GM23338 (cell line): ENCODE measurements at places on chromosomes 7 and 10.

DNA sequence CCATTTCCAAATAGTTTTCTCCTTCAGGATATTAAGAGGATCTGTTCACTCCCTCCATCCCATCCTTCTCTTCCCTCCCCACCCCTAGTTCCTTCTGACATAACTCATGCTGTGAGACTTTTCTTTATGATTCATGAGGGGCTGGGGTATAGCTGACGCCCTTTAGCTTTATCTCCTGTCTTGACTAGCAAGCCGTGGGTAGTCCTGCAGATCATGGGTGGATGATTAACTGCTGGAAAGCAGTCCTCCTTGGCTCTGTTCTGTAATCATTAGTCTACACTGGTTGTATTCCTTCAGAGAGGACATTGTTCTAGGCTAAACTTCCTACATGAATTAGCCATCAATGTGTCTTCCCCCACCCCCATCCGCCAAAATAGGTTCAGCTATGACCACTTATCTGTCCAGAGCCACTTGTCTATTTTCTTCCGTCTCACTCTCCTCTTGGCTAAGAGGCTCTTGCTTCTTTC, 135.4 kb downstream of the LRRC4 start:
- DNase-seq, result no peak

GRCh38 chr10:70759781-70760180, 25.4 kb downstream of the TBATA start:
- DNase-seq, result peak; percentile 12

- no peak for DNase-seq
Observed at GRCh38 chr10:91487911-91488582, 77.9 kb downstream of the HECTD2 start.

GRCh38 chr10:75935650-75936400, 504.4 kb downstream of the LRMDA start:
- no peak for DNase-seq

GRCh38 chr7:156527458-156527890, 113.1 kb upstream of the RNF32 start:
- DNase-seq, result no peak

GRCh38 chr10:13271552-13272163, 28.2 kb downstream of the PHYH start:
- DNase-seq, result peak; percentile 91

DNA sequence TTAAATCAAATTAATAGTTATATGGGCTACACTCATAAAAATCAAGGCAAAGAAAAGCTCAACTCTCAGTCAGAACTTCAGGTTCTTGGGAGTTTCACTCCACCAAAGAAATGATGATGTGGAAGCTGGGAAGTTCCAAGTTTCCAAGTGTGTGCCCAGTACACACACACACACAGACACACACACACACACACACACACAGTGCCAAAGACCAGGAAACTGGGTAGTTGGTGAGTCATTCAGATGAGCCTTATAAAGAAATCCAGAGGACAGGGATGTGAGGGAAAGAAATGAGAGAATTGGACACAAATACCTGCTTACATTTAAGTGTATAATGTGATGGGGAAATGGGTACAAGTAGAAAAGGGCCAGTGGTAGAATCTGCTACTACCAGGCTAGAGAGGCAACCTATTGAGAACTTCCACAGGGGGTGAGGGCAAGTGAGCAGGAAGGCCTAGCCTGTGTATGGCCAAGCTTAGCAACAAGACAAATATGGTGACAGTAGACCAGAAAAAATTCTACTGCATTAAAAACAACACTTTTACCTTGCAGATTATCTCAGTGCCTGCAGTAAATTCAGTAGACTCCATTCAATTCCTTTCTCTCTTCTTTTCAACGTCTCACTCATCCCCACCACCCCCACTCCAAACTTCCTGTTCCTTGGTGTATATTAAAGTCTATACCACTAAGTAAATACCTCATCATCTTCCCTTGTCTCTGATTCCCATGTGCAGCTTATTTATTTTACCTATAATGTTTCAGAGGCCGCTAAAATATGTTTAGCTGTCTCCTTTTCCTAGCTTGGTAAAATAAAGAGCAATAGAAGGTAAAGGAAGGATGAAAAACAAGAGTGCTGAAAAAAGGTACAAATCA, 95.0 kb downstream of the CABCOCO1 start:
- no peak for DNase-seq

DNA sequence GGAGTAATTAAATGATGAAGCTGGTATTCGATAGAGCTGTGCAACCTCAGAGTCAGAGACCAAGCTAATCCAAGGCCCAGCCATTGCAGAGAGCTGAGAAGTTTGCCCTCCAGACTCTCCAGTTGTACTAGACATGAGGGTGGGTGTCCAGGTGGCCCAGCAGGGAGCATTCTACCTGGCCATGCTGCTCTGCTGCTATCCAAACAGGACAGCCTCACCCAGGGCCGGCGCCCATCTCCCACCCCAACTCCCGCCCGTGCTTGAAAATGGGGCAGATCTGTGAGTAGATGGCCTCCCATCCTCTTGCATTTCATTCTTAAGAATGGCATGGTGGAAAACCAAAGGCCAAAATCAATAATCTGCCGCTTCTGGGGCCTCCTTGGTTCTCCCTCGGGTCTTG, 124.2 kb downstream of the TCERG1L start:
- no peak for DNase-seq

DNA sequence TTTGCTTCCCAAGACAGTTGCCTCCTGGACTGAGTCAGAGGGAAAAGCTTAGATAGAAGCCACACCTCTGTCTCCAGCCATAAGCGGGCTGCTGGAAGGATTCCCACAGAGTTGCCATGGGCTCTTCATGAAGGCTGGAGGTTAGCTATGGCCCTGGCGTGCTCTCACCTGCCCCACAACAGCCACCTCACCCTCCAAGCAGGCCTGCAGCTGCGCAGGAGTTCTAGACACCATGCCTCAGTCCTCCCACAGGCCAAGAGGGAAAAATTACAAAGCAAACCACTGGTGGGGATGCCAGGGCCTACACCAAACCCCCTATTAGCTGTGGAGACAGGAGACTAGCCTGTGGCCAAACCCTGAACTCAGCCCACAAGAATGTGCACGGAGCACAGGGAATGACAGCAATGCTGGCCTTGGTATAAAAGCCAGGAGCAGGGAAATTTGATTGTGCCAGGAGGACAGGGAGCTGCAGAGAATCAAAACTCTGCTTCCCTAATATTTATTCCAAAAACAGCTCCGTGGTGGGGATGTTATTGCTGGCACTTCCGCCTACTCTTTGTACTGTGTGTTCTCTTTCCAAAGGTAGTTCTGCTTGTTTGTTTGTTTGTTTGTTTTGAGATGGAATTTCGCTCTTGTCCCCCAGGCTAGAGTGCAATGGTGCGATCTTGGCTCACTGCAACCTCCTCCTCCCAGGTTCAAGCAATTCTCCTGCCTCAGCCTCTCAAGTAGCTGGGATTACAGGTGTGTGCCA, 60.3 kb upstream of the STK17A start:
- no peak for DNase-seq

DNA sequence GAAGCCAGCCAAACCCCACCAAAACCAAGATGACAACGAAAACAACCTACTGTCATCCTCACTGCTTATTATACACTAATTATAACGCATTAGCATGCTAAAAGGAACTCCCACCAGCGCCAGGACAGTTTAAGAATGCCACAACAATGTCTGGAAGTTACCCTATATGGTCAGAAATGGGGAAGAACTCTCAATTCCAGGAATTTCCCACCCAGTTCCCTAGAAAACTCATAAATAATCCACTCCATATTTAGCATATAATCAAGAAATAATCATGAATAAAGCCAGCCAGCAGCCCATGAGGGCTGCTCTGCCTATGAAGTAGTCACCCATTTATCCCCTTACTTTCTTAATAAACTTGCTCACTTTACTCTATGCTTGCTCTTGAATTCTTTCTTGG, 20.8 kb downstream of the MICU1 start:
- DNase-seq, result peak; percentile 8

GRCh38 chr7:74013539-74014272, 14.3 kb upstream of the ELN start:
- DNase-seq, result no peak

- DNase-seq, result no peak
Observed at GRCh38 chr7:86933295-86933845, 126.1 kb downstream of the ELAPOR2 start.

DNA sequence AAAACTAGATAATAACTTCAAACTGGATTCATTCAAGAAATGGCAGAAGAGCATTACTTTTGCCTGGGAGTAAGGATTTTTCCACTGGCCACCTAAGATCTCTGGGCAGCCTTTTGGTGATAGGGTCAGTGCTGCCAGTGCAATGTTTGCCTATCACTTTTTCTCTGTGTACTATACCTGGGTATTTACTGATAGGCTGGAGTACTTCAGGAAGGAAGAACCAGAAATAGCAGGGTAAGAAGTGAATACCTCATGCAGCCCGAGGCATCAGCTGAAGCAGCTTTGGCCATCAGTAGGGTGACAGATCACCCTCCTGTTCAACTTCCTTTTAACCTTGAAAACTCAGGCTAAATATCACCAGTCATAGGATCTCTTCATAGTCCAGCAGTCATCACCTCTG, 5.5 kb upstream of the PAPSS2 start:
- no peak for DNase-seq

DNA sequence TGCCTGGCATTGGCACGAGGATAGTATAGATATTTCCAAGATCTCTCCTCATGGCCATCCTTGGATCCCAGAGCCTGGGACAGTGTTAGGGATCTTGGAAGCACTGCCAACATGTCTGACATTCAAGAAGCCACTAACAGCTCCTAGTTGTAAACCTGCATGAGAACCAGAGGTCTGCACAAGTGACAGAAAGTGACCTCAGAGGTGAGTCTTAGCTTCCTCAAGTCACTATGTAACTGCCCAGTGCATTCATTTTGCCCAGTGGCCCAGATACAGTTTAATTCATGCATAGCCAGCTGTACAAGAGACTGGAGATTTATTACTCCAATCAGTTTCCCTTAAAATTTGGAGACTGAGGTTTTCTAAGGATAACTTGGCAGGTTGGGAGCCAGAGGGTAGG, 16.7 kb downstream of the SUGCT start:
- no peak for DNase-seq

DNA sequence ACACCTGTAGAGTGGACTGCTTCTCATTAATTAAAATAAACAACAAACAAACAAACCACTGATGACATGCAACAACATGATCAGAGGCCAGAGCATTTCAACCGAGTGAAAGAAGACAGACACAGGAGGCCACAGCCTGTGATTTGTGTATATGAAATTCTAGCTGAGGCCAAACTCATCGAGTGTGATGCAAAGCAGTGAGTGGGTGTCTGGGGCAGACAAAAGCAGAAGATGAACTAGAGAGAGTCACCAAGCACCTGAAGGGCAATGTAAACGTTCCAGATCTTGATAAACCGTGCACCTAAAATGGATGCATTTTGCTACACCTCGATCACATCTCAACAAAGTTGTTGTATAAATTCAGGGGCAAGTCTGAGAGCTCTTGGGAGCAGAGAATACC, 108.4 kb downstream of the KLF6 start:
- DNase-seq, result no peak

DNA sequence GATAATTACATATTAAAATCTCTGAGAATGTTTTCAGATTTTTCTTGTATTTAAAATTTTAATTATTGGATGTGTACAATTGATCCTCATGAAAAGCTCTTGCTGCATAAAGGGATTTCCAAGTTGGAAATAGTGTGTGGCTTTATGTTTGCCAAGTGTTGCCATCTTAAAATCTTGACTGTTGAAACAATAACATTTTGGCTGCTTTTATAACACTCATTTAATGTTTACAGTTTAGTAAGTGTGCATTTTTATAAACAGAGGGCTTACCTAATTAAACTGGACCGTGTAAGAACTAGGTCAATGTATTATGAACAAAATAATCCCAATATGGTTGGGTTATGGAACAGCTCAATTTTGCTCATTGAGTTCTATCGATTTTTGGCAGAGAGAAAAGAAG, 23.9 kb downstream of the SEMA3A start:
- no peak for DNase-seq

DNA sequence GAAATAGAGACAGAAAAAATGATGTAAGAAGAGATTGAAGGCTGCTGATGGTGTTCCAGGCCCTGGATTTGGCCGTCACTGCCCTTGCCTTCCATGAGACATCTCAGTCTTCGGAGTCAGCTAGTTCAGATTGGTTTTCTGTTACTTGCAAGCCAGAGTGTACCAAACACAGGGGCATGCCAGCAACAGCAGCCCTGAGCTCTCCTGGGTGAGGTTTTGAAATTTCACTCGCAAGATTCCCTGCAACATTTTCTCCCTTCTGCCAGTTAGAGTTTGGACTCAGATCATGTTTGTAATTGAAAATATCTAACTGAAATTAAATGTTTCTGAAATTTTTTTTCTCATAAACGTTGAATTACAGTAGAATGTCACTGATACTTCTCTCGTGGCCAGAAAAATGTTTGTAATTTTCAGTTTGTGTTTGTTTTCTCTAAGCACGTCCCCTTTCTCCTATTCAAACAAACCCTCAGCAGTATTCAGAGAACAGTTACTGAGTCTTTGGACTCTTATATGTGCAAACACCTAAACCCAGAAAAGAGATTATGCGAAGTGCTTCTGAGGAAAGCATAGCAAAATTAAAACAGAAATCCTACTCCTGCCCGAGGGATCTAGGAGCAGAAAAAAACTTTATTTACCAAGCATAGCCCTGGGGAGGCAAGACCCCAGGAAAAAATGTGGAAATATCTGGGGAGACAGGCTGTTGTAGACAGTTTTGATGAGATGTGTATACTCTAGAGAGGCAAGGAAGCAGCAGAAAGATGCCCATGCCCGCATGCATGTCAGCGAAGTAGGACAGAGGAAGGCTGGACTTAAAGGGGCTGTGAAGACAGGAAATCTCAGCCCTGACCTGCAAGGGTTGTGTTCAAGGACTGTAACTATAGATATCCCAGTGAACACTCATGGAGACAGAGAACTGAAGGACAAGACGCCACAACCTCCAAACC, 43.0 kb upstream of the NAMPT start:
- no peak for DNase-seq

- no peak for DNase-seq
Observed at GRCh38 chr7:139915268-139915863, 86.3 kb downstream of the TBXAS1 start.

- DNase-seq, result no peak
Observed at GRCh38 chr7:55898287-55898686, 11.0 kb downstream of the ZNF713 start.

DNA sequence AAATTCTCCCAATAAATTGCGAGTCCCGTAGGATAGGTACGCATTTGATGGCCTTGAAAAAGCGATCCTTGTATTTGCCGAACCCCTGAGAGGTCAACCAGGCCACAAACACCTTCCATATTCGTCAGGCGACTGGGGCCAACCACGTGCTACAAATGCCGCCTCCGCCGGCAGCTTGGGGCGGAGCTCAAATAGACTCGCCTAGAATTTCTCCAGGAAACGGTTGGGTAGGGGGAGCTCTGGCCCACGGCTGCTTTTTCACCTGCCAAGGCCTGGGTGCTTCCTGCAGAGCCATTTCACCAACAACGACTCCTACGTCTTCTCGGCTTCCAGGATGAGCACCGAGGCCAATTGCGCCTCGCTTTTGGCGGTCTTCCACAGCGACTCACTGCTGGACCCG, 53.4 kb upstream of the KIF5B start:
- peak; percentile 51 for DNase-seq

- DNase-seq, result peak; percentile 85
Observed at GRCh38 chr7:134741907-134742635, 37.4 kb upstream of the CALD1 start.
